ENCODE measurements at places on chromosomes 11 and 22.

DNA sequence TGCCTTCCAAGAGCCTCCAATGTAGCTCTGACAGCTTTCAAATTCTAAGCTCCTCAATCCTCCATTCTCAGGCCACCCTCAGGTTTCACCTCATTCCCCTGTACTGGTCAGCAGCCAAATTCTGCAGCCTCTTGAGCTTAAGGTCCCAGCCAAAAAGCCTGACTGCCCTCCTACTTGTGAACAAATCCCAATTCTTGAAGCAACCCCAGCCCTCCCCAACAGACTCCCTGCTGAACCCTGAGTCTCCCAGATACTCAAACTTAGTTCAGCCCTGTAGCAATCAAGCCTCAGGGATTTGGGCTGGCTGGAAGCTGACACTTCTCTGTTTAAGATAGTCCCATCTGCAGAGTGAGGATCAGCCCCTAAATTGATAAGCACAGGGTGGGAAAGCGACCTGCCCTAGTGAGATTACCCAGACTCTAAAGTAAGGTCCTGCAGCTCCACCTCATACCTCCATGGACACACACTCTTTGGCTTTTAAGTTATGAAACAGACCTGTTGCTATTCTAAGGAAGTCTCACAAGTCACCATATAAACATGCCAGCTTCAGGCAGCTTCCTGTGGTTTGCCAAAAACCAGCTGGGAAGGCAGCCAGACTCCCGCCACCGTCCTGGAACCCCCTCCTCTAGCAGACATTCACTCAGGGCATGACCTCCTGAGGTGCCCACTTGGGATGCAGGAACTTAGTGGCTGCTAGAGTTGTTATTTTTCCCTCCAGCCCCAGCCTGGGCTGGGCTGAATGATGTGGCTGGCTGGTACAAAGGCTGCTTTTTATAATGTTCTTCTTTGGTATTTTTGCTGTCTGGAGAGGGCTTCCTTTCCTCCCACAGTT is 82.5 kb upstream of the PICALM start:
- no peak for DNase-seq

- no peak for DNase-seq
These were observed 188.6 kb upstream of the MTMR2 start for GRCh38 chr11:96112192-96113128.

DNA sequence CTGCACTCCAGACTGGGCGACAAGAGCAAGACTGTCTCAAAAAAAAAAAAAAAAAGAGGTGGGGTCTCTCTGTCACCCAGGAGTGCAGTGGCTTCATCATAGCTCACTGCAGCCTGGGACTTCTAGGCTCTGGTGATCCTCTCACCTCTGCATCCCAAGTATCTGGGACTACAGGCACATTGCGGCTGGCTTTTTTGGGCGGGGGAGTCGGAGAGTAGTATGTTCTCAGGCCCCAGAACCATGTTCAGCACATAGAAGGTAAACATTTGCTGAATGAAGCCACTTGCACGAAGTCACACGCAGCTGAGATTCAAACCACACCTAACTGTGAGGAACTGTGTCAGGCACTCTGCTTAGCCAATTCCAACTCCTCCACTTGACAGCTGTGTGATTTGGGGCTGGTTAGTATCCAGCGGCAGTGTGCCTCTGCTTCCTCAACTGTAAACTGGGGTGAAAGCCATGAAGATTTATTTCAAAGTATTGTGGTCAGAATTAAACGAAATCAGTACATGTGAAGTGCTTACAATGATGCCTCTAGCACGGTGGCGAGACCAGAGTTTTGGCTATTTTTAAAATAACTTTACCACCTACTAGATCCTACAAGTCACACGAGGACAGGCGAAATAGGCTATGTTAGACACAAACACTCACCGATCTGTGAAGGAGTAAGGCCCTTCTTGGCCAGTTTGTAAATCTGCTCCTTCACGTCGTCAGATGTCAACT is 789 bp downstream of the RPS13 start:
- DNase-seq: no peak

GRCh38 chr11:34633640-34633989 is 12.7 kb downstream of the EHF start:
- no peak for DNase-seq

GRCh38 chr22:47270463-47271135 is 508.1 kb downstream of the TBC1D22A start:
- DNase-seq: no peak

DNA sequence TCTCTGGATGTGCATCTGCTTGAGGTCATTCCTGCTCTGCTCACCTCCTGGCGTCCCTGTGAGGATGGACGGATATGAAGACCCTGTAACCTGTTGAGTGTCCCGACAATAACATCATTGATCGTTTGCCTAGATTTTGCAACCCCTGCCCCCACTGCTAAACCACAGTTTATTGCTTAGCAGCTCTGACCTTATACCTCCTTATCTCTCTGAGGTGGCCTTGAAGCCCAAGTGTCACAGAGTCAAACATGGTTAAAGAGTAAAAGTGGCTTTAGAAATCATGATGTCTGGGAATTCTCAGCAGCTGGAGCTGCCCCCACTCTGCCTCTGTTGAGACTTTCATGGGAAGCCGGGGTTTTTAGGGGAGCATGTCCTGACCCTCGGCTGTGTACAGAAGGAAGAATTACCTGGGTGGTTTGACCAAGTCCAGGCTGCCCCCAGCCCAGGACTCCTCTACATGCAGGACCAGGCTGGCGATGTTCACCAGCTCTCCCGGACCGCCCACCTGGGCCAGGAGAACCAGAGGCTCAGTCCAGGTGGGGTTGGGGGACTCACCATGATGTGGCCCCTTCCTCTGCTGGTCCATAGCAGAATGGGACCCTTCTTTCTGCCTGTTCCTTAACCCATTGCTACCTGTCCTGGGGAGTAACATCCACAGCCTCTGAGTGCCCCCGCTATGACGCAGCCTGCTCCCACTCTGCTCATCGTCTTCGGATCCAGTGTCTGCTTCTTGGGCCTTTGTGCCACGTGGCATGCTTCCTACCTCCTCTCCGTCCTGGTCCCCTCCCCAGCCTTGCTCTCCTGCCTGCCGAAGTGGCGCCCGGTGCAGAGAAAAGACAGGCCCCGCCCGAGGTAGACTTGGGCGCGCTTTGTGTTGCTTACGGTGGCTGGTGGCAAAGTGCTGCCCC is 33.4 kb upstream of the FTH1 start:
- DNase-seq: no peak

- no peak for DNase-seq
These were observed 537 bp downstream of the SCN4B start for GRCh38 chr11:118152020-118152551.

GRCh38 chr11:64124147-64124546 is 41.8 kb downstream of the MACROD1 start:
- no peak for DNase-seq

DNA sequence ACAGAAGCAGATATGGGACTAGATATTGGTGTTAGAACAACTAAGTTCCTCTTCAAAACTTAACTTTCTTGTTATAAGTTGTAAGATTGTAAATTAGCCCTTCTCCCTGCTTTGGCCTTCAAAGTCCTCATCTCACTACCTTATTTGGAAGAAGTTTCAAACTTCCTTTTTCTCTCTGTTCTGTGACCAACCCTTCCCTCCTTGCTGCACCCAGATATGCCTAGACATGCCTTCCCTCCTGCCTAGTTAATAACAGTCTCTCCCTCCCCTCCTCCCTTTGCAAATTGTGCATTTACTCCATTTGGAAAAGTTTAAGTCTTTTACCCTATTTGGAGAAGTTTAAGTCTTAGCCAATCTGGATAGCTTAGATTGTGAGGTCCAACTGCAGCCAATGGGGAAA is 4.9 kb downstream of the OR52K2 start:
- DNase-seq: no peak

GRCh38 chr11:15229069-15229468 is 114.3 kb downstream of the INSC start:
- peak; percentile 52 for DNase-seq

DNA sequence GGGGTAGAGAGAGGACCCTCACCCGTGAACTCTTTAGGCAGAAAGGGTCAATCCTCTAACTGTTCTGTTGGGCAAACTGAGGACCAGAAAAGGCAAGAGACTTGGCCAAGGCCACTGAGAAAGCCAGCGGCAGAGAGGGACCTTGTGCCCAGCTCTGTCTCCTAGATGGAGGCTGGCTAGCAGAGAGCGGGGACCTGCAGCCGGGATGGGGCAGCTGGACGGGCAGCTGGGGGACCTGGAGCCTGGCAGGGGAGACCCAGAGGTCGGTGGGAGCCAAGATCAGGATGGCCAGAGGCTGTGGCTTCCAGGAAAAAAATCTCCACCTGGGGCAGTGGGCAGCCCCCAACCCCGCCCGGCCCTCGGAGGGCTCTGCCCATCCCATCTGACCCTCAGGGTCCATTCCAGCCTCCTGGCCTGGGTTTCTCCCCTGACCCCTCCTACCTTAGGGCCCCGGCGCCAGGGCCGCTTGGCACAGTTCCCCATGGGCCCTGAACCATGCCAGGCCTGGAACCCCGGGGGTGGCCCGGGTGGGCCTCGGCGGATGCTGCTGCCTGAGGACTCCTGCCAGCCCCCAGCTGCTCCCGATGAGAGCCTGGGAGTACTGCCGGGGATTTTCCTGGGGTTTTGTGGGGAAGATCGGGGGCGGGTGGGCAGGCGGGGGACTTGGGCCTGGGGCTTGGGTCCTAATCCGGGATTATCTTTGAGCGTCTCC is at the start of gene CABP2:
TSS of gene CABP2 (minus strand) at position 603 of the 712 bp plus-strand sequence. CDS start at position 483, 120 bp downstream.
- no peak for DNase-seq

GRCh38 chr11:1642288-1643145 is 12.9 kb downstream of the KRTAP5-5 start:
- no peak for DNase-seq

- DNase-seq: peak; percentile 29
These were observed 4.1 kb upstream of the NNMT start for GRCh38 chr11:114291842-114292680.

GRCh38 chr11:123062892-123063825 is 1.2 kb upstream of the HSPA8 start:
- DNase-seq: no peak

- DNase-seq: peak; percentile 2
These were observed 29.6 kb downstream of the SOX6 start for GRCh38 chr11:16326679-16327297.

DNA sequence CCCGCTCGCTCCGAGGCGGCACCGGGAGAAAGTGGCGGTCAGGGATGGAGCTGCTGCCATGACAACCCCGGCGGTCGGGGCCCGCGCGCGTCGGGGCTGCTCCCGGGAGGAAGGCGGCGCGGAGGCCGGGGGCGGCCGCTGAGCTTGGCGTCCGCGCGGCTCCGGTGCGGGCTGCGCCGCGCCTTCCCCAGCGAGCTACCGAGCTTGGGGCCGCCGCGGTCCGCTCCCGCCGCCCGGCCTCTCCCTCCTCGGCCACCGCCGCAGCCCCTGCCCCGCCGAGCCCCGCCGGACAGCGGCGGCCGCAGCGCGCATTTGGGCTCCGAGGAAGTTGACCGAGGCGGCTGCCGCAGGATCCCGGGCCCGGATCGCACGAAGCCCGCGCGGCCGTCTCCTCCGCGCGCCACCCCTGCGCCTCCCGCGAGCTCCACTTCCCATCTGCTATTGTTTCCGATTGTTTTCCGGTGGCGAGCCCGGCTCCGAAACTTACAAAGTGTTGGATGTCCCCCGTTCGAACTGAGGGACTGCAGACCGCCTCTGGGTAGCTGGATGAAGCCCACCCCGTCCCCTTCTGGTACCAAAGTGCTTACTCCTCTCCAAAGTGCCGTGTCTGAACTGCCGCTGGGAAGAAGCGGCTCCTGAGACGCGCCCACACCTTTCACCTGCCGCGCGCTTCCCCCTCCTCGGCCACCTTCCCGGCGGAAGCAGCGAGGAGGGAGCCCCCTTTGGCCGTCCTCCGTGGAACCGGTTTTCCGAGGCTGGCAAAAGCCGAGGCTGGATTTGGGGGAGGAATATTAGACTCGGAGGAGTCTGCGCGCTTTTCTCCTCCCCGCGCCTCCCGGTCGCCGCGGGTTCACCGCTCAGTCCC is 540.3 kb downstream of the NTM start:
- DNase-seq: peak; percentile 70

DNA sequence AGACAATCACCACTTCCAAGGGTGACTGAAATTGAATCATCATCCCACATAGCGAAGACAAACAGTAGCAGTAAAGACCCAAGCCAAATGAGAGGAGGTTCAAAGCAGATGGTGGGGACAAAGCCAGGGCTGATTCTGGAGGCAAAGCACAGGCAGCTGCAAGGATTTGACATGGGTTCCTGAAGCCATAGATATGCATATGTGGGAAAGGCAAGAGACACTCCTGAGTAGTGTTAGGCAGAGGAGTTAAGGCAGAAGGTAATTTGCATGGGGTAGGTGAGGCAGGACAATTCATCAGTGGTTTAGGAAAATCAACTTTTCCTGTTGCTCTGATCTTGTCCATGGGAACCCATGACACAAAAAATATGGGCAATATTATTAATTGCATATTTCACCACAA is 462.8 kb downstream of the FAM181B start:
- DNase-seq: no peak

DNA sequence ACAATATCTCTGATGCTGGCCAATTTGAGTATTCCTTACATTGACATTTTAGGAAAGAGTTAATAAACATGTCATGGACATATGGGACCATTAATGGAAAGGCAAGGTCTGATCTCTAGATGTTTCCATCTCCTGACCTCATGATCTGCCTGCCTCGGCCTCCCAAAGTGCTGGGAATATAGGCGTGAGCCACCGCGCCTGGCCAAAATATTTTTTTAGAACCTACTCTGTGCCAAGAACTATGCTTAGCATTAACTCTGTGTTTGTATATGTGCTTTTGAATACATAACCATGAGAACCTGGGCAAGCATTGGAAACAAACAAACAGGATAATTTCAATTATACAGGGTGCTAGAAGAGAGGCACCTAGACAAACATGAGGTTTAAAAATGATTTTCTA is 123.2 kb downstream of the ATG16L2 start:
- no peak for DNase-seq

- DNase-seq: peak; percentile 39
These were observed 387.9 kb downstream of the MIAT start for GRCh38 chr22:27045103-27045947.

GRCh38 chr11:102630598-102631448 is 5.7 kb upstream of the MMP20 start:
- no peak for DNase-seq

DNA sequence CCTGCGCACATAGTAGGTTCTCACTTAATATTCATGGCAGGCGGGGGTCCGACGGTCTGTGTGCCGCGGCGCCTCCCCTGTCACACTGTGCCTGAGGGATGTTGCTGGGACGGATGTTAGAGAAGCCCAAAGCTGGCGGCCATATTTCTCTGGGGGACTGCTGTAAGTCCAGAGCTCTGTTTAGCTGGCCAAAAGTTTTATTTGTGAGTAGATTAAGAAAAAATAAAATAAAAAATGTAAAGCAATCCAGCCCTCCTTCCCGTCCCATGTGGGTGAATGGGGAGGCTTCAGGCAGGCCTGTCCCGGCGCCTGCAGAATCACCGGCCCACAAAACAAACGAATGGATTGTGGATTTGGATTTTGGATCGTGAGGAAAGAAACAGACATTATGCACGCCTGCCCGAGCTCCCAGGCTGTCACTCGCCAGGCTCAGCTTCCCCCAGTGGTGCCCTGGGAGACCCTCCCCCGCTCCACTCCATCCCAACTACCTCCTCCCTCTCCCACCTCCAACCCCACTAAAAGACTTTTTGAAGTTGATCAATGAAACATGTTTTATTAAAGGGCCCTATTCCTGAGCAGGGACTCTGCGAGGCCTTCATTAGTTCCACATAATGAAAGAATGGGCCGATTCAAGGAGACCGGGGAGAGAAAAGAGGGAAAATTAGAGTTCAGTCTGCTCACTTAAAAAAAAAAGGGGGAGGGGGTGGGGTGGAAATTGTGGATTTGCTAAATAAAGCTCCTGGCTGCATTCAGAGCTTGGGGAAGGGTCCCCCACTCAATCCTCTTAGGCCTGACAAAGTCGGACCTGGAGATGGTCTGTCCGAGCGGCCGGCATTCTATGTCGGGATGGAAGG is 20.4 kb upstream of the SCUBE1 start:
- no peak for DNase-seq
